ENCODE measurements at places on chromosomes 7 and 10.
A peak's percentile ranks its signal among the peaks of the same experiment; 100 is the strongest.

- peak; percentile 95 for DNase-seq
Observed at GRCh38 chr10:119165171-119166117, at the start of gene SFXN4. TSS of gene SFXN4 (minus strand) at chr10:119165714. CDS start at chr10:119165647, 67 bp downstream.

- DNase-seq: no peak
Observed at GRCh38 chr7:17131060-17131345, 167.4 kb upstream of the AHR start.

- no peak for DNase-seq
Observed at GRCh38 chr10:97723001-97723400, 9.5 kb downstream of the MARVELD1 start.

DNA sequence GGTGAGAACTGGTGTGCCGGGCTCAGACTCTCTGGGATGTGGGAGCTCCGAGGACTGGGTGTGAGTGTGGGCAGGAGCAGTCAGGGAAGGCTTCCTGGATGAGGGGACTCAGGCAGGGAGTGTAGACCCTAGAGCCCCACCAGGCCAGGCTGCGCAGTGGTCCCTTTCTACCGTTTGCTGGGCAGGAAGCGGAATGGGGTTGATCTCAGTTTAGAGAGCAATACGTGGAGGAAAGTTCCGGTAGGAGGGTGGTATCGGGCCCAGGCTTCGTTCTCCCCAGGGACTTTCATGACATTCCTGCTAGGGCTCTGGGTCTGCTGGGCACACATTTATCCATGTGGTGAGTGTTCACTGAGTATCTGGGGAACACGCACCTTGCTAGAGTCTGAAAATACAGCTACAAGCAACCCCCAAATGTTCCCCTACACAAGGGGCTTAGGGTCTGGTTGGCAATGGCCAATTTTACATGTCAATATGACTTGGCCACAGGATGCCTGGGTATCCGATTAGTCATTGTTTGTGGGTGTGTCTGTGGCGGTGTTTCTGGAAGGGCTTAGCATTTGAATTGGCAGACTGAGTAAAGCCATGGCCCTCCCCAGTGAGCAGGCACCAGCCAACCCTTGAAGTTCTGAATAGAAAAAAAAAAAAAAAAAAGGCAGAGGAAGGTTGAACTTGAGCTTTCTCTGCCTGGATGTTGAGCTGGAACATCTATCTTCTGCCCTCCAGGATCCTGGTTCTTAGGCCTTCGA, 20.8 kb downstream of the GHRHR start:
- DNase-seq: peak; percentile 50

DNA sequence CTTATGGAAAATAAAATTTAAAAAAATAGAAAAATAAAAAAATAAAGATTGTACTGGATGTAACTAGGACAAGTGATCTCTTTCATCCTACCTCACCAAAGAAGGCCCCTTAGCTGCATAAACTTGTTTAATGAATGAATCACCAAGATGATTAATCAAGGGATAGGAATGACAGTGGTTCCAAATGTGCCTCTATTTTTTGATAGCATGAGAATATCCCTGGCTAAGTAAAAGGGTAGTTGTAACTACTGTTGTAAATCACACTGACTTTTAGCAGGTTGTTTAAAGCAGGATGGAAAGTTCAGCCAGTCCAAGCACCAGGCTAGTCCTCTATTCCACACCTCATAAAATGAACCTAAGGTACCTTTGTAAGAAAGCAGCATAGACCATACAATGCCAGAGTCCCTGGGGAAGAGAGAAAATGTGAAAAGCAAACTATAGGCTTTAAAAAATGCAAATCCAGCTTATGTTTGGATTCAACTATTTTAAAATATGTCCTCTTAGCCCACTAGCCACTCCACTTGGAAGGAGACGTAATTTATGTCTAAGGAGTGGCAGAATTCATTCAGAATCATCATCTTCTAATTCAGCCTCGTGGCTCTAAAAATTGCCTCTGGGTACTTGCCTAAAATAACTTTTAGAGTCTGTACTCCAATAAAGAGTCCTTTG, 126.8 kb downstream of the SKIDA1 start:
- peak; percentile 56 for DNase-seq
